SIG-M5 (cell line): ENCODE measurements at places on chromosomes 7 and 10.

DNA sequence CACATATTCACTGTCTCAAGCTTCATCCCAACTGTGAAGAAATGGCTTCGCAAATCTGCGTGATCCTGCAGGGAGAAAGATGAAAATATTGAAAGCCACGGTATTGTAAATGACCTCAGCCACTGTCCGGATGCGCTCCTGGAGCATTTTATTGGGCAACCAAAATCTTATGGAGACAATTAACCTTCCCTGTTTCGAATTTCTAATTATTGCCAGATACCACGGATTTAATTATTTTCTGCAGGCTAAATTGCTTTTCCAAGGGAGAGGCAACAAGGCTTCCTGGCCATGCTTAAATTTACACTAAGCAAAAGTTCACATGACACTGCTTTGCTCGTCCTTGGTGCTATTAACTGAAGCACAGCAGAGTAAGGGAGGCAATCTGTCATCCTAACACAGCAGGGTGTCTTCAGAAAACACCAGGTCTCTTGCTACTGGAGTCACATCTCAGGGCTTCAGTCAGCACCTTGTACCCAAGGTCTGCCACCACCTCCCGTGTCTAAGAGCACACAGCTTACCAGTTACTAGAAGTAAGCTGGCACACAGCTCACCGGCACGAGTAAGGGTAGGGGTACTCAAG is 162.2 kb downstream of the SFMBT2 start:
- DNase-seq, result no peak

DNA sequence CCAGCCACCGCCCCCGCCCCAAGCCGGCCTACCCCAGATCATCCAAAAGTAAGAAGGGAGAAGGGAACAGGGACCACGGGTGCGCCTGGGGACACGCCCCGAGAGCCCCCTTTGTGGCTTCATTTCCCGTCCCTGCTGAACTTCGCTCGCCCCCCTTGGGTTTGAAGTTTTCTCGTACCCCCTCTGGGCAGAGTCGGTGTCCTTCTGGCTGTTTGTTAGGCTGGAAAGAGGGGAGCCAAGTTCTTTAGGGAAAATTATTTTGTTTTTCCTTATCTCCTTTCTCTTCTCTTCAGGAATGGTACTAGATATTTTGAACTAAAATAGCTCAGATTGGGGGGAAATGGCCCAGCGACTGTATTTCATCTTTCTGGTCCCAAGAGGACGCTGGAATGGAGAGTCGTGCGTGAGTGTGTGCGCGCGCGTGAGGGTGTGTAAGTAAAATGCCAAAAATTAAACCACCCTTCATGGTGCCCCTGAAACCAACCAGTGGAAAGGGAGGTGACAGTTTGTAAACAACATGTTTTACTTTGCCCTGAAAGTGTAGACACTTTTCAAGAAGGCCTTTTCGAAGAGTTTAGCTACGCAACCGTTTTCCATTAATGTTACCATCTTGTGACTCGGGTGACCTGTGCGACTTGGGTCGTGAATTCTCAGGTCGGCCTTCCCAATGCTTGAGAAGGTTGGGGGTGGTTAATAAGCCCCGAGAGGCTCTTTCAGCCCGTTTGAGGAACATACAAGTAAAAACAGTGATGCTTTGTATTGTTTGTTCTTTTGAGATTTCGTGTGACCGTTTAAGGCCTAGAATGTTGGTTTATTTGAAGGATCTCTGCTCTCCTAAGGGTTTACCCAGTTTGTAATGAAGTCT is 694 bp downstream of the RBM20 start:
- DNase-seq, result no peak

- no peak for DNase-seq
Measured at GRCh38 chr10:84783386-84783785, 455.0 kb downstream of the CCSER2 start.

- no peak for DNase-seq
Measured at GRCh38 chr10:60762554-60762953, 15.7 kb upstream of the CDK1 start.

DNA sequence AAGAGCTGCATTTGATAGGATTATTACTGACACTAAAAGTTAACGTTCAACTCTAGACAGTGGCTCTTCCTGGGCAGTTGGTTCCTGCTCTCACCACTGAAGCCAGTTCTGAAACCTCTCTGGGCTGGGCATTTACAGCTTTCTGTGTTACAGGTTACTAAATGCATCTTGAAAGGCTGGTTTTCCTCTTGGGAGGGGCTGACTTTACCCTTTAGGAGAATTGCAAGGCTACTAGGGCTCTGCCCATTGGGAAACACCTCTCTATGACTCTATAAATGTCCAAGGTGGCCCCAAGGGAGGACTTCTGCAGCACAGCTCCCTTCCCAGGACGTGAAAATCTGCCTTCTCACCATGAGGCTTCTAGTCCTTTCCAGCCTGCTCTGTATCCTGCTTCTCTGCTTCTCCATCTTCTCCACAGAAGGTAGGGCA is at the start of gene GPR15LG:
Gene GPR15LG, plus strand, starts transcription at position 301 of the 429 bp plus-strand sequence. Its CDS starts 51 bp downstream, at position 352.
- DNase-seq, result no peak
